ENCODE measurements at places on chromosomes 16 and 17.

- peak; percentile 91 for DNase-seq
These were observed 36.0 kb downstream of the RTN4RL1 start for GRCh38 chr17:1989135-1989534.

- DNase-seq = peak; percentile 66
These were observed 32.7 kb downstream of the ZZEF1 start for GRCh38 chr17:4110152-4110551.

DNA sequence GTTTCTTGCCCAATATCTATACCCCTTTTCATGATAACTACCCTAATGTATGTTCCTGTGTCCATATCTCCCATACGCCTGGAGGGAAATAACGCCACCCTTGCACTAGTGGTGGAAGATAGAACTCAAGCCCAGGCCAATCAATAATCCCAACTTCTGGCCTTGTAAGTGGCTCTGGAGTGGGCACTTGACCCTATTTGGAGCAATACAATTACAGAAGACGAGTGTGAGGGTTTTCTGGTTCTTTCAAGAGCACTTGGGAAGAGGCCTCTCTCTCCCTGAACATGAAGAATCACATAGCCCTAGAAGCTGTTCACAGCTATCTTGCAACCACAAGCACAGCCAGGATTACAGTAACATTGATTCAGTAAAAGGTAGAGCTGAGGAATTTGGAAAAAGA is 217.9 kb downstream of the RAB11FIP4 start:
- DNase-seq = no peak

DNA sequence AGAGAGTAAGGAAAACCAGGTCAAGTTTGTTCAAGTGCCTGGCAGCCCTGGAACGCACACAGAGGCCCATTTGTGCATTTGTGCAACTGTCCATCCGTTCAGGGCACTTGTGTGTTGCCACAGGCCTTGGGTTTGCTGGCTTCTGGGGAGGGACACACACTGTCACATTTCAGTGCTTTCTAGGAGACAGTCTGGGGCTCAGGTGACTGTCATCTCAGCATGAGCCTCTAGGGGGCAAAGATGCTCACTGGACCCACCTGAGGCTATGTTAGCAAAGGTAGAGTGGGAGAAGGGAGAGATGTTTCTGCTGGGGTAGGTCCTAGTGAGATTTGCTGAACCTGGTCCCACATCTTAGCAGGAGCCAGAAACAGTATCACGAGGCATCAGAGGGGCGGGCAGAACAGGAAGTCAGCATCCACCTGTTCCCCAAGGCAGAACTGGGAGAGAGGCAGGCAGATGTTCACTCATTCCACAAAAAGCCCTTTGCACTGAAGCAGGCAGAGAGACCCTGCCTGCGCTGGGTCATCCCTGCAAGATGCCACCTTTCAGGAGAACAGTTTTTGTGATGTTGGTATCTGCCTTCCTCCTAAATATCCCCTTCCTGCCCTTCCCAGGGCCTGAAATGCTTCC is 48.5 kb downstream of the RAI1 start:
- DNase-seq = no peak
